ENCODE measurements at places on chromosomes 2 and 18.

DNA sequence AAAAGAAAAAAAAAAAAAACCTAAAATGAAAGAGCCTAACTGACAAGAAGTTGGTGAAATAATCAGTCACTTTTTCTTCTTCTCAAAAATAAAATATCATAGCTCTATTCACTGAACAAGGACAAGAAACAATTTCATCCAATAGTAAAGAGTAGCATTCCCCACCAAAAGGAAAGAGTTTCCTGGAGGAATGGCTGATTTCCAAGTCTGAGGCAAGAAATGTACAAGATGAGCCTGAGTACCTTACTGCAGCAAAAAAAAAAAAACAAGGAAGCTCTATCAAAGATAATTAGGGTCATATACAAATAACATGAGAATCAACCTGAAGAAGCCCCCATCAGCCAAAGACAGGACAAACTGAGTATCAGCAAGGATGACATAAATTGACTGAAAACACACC, 11.5 kb downstream of the ROCK1 start:
- no peak for DNase-seq

GRCh38 chr18:5747678-5748077, 147.6 kb downstream of the TMEM200C start:
- no peak for DNase-seq

DNA sequence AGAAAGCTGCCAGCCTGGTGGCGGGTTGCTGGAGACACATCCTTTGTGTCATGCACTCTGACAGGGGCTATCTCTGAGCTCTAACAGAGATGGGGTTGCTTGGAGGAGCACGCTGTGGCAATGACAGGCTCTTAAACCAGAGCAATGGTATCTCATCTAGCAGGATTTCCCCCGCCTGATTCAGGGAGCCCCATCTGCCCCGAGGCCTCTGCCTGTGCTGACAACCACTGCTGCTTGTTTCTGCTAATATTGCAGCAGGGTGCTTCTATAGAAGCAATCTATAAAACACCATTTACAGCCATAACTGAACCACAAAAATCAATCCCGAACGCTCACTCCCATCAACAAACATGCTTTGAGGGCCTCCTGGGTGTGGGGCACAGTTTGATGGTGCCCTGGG, 12.8 kb upstream of the DNPEP start:
- no peak for DNase-seq

- DNase-seq, result no peak
Observed at GRCh38 chr2:121925466-121925865, 170.0 kb downstream of the TSN start.

- no peak for DNase-seq
Observed at GRCh38 chr2:24403832-24404212, 43.5 kb upstream of the ITSN2 start.

GRCh38 chr2:128786316-128786715, 467.6 kb upstream of the HS6ST1 start:
- peak; percentile 7 for DNase-seq

Data from stimulated activated effector memory CD8-positive, alpha-beta T cell treated with anti-CD3 and anti-CD28 coated beads, Interleukin-12 subunit alpha, Interleukin-12 subunit beta, amount 100 ng/mL, for 72 hours (primary cell).